Thymus (tissue), 14 donors: ENCODE measurements at places on chromosomes 5 and 9. TPM values are rescaled to one million over a fixed set of nuclear protein-coding genes. Genes with fewer than 3 reads are reported as not detected.

The CENPH gene
- total RNA-seq, result 30.3 TPM

GRCh38 chr5:115386657-115387056 is 90.2 kb upstream of the CCDC112 start:
- H3K4me1 ChIP-seq, result no peaks in the 10 kb centered on the region
- H3K27ac ChIP-seq, result no peak overlapping the region
- no peak overlapping the region for H3K4me3 ChIP-seq
- DNase-seq, result no peak
- H3K27me3 ChIP-seq, result no peaks in the 10 kb centered on the region
- H3K36me3 ChIP-seq, result no peaks in the 10 kb centered on the region

GRCh38 chr5:18749763-18750162 is 1115.5 kb downstream of the TAF11L14 start:
- H3K36me3 ChIP-seq, result no peaks in the 10 kb centered on the region
- peaks cover 10% of the 10 kb centered on the region for H3K4me1 ChIP-seq
- H3K4me3 ChIP-seq, result no peak overlapping the region

- H3K4me1 ChIP-seq, result peaks cover 17% of the 10 kb centered on the region
- DNase-seq, result no peak
- no peaks in the 10 kb centered on the region for H3K36me3 ChIP-seq
Measured at GRCh38 chr5:177479774-177480173, 6.3 kb upstream of the DBN1 start.

DNA sequence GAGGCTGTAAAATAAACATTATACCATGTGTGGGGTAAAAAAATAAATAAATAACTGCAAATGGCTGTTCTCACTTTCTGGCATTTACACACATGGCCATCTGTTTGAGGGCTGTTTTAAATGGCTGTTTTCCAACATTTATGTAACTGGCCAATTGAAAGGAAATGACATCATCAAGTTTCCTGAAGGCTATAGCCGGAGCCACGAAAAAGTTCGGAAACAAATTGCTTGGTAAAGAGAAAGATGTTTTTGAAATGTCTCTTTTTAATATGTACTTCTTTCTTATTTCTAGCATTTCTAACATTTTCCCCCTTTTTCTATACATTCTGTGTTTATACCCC is 95.4 kb upstream of the DAB2 start:
- H3K4me3 ChIP-seq, result no peak overlapping the region
- no peaks in the 10 kb centered on the region for H3K27me3 ChIP-seq
- H3K4me1 ChIP-seq, result no peaks in the 10 kb centered on the region
- no peak for DNase-seq

GRCh38 chr9:109088221-109088620 is 31.5 kb downstream of the TMEM245 start:
- H3K27me3 ChIP-seq, result no peaks in the 10 kb centered on the region
- H3K4me3 ChIP-seq, result no peak overlapping the region
- H3K4me1 ChIP-seq, result no peaks in the 10 kb centered on the region
- no peak overlapping the region for H3K27ac ChIP-seq
- H3K36me3 ChIP-seq, result peaks cover 51% of the 10 kb centered on the region

The IL3 gene
- not detected for total RNA-seq

- H3K27me3 ChIP-seq, result no peaks in the 10 kb centered on the region
- DNase-seq, result no peak
- H3K27ac ChIP-seq, result no peak overlapping the region
- peaks cover 8% of the 10 kb centered on the region for H3K4me1 ChIP-seq
- H3K36me3 ChIP-seq, result no peaks in the 10 kb centered on the region
Measured at GRCh38 chr9:123923377-123923776, 6.5 kb downstream of the DENND1A start.
